ENCODE measurements at places on chromosomes 3 and 15.

DNA sequence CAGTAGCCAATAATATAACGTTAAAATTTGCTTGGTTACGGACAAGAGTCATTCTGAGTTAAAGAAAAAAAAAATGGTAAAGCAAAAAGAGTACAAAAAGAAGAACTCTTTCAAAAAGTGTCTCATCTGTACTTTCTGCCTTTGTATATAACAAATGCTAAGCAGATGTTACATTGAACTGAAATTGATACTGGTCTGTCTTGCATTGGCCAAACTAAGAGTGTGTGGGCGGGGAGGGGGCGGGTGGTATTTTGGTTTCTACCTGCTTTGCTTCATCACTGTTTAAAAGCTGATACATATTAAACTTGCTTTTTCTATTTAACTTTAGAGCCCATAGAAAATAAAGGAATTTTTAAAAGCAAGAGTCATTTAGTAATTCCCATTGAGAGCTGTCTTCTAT, 215.0 kb upstream of the THBS1 start:
- no peak for DNase-seq
- no peaks in the 10 kb centered on the region for H3K36me3 ChIP-seq
- no peak overlapping the region for H3K27ac ChIP-seq
- no peaks in the 10 kb centered on the region for H3K4me1 ChIP-seq
- no peak overlapping the region for H3K4me3 ChIP-seq

DNA sequence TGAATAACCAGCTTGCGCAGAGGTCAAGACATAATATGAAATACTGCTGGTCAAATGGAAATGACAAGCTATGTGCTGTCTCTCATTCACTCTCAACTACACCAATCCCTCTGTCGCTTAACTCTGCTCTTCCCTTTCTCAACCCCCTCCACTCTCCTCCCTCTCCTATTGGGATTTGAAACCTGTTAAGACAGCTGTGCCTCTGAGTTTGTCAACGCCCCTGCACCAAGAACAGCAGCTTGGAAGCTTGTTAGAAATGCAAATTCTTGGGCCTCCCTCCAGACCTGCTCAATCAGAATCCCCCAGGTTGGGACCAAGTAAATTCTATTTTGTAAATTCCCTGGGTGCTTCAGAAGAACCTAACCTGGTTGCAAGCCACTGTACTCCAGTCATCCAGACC, 149.7 kb upstream of the ATP2B2 start:
- H3K27ac ChIP-seq, result no peak overlapping the region
- H3K36me3 ChIP-seq, result no peaks in the 10 kb centered on the region
- H3K27me3 ChIP-seq, result no peaks in the 10 kb centered on the region

DNA sequence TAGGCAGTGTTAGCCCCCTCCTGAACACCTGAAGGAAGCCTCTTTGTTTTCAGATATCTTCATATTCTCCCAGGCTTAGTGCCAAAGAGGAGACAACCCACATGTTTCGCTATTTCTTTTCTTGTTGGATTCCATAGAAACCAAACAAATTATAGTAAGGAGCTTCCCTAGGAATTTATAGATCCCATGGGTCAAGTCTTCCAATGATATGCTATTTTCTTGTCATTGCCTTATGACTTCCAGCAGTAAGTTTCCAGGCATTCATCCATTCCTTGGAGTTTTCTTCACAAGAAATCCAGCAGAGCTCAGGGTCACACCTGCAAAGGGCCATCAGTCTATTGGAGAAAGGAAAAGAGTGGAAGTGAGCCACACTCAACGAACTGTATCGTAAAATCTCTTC, 9.9 kb upstream of the KCNMB2 start:
- H3K27me3 ChIP-seq, result no peaks in the 10 kb centered on the region
- no peaks in the 10 kb centered on the region for H3K4me1 ChIP-seq
- no peak for DNase-seq
- no peak overlapping the region for H3K4me3 ChIP-seq
- no peak overlapping the region for H3K27ac ChIP-seq

DNA sequence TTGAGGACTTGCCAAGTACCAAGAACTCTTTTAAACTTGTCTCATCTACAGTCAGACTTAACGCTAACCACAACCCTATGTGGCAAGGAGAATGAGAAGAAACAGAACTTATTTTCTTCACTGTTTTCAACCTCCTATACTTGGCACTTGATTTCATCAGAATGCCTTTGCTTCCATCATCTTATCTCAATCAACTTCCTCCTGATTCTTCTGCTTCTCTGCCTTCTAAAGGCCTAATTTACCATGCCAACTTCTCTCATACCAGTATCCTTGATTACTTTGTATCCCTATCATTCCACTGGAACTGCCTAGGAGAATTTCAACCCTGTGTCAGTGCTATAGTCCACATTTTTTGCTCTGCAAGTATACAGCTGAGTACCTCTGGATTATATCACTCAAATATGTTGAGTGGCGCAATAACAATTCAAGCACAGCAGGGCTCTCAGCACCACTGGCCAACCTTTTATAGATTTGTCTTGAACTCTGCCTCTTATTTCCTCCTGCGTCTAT, 413.6 kb downstream of the ROBO1 start:
- no peaks in the 10 kb centered on the region for H3K4me1 ChIP-seq
- no peak for DNase-seq
- no peak overlapping the region for H3K4me3 ChIP-seq
- H3K27ac ChIP-seq, result no peak overlapping the region
- H3K27me3 ChIP-seq, result no peaks in the 10 kb centered on the region

GRCh38 chr3:161567577-161568361, 71.2 kb downstream of the OTOL1 start:
- no peak overlapping the region for H3K27ac ChIP-seq
- DNase-seq, result no peak
- no peaks in the 10 kb centered on the region for H3K4me1 ChIP-seq
- H3K36me3 ChIP-seq, result no peaks in the 10 kb centered on the region
- no peaks in the 10 kb centered on the region for H3K27me3 ChIP-seq

DNA sequence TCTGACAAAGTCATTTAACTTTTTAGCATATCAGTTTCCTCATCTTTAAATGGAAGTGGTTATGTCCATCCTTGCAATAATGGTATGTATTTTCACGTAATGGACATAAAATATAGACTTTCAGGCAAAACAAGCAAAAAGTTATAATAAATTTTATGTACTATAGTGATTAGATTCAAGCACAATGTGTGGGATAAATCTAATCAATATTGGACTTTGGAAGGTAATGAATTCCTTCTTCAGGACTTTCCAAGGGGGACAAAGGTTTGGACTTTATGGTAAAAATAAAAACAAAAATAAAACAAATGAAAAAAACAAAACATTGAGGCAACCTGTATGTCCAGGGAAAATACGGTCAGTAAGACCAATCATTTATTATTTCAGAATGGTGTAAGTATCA, 357.7 kb downstream of the ROBO1 start:
- H3K4me1 ChIP-seq, result no peaks in the 10 kb centered on the region
- H3K27ac ChIP-seq, result no peak overlapping the region
- no peak for DNase-seq
- H3K36me3 ChIP-seq, result no peaks in the 10 kb centered on the region

DNA sequence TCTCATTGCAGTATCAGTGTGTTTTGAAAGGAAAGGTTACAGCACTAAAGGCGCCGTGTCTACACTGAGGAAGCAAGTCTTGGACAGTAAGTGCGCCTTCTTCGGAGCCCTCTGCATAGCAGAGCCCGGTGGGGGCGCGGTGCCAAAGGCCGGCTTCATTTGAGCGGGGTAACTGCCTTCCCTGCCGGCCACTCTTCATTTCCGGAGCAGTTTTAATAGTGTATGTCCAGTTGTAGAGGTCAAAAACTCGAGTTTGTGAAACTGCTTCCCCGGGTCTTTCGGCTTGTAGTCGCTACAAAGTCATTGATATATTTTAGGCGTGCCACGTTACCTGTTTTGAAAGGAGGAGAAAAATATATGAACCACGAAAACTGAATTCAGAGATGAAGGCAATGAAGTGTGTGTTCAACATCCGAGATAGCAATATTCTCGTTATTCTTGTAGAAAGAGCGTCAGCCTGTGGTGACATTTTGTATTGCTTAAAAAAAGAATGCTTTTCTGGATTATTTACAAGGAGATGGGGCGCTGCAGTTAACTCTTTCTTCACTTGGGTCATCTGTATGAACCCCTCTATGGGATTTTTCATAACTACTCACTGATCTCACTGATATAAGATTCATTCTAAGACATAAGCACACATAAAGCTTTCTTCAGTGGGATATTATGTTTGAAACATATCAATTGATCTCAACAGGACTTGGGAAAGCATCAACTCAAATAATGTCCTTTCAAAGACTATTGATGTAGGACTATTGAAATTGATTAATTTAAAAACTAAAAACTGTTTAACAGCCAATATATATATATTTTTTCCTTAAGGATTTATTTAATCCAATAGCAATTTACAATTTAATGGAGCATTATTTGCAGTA, 3.0 kb downstream of the ALCAM start:
- no peaks in the 10 kb centered on the region for H3K36me3 ChIP-seq
- no peaks in the 10 kb centered on the region for H3K27me3 ChIP-seq
- no peak overlapping the region for H3K27ac ChIP-seq
- H3K4me3 ChIP-seq, result peak overlapping the region; percentile 76
- DNase-seq, result peak; percentile 56

GRCh38 chr15:86001200-86001599, 78.5 kb upstream of the AGBL1 start:
- no peaks in the 10 kb centered on the region for H3K4me1 ChIP-seq
- no peak for DNase-seq
- no peak overlapping the region for H3K27ac ChIP-seq
- H3K27me3 ChIP-seq, result no peaks in the 10 kb centered on the region
- H3K36me3 ChIP-seq, result no peaks in the 10 kb centered on the region

GRCh38 chr15:91855684-91856489, 2.4 kb downstream of the SLCO3A1 start:
- H3K4me3 ChIP-seq, result no peak overlapping the region
- H3K27ac ChIP-seq, result no peak overlapping the region
- DNase-seq, result peak; percentile 61
- no peaks in the 10 kb centered on the region for H3K27me3 ChIP-seq

- no peak overlapping the region for H3K27ac ChIP-seq
- H3K4me1 ChIP-seq, result peaks cover 12% of the 10 kb centered on the region
- no peaks in the 10 kb centered on the region for H3K27me3 ChIP-seq
- H3K36me3 ChIP-seq, result no peaks in the 10 kb centered on the region
- no peak overlapping the region for H3K4me3 ChIP-seq
- no peak for DNase-seq
Observed at GRCh38 chr3:47890828-47891612, 88.1 kb downstream of the DHX30 start.

DNA sequence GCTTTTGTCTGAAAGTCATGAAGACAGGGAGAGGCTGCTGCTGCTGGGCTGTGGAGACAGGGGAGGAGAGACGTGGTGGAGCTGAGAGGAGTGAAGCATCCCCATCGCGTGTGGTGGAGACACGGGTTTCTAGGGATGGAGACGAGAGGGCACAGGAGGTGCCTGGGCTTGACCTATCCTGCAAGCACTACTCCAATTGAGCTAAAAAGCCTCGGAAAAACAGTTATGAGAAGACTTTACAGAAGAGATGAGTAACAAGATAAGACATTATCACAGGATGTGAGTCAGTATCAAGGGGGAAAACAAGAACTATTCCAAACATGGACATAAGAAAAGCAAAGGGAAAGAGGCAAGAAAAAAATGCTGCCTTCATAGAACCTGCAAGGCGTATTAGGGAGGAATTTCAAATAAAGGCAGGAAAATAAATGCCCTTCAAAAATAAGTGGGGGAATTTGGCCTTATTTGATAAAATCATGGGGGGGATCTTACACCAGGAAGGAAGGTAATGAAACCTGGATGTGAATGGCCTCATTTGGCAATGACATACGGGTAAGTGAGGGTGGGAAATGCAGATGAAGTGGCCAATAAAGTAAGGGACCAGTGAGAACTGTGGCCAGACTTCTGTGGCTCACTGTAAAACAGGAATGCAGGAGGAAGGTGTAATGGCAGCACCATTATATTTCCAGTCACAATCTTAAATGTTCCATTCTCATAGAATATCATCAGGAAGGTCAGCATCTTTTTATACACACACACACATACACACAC, 97.9 kb downstream of the PLD1 start:
- DNase-seq, result no peak
- no peaks in the 10 kb centered on the region for H3K27me3 ChIP-seq
- no peak overlapping the region for H3K4me3 ChIP-seq
- H3K36me3 ChIP-seq, result no peaks in the 10 kb centered on the region
- H3K27ac ChIP-seq, result no peak overlapping the region

DNA sequence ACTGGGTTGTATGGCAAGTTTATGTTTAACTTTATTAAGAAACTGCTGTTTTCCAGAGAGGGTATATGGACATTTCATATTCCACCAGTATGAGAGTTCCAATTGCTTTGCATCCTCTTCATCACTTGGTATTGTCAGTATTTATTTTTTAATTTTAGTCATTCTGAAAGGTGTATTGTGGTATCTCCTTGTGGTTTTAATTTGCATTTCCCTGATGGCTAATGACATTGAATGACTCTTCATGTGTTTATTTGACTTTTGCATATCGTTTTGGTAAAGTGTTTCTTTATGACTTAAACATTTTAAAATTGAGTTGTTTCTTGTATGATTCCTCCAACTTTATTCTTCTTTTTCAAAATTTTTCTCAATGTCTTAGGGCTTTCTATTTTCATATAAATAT, 44.4 kb downstream of the IL1RAP start:
- no peaks in the 10 kb centered on the region for H3K27me3 ChIP-seq
- no peak overlapping the region for H3K4me3 ChIP-seq
- H3K36me3 ChIP-seq, result no peaks in the 10 kb centered on the region
- DNase-seq, result no peak

GRCh38 chr15:36694574-36694973, 115.1 kb downstream of the CDIN1 start:
- DNase-seq, result no peak
- H3K4me1 ChIP-seq, result no peaks in the 10 kb centered on the region
- no peaks in the 10 kb centered on the region for H3K27me3 ChIP-seq
- H3K27ac ChIP-seq, result no peak overlapping the region

DNA sequence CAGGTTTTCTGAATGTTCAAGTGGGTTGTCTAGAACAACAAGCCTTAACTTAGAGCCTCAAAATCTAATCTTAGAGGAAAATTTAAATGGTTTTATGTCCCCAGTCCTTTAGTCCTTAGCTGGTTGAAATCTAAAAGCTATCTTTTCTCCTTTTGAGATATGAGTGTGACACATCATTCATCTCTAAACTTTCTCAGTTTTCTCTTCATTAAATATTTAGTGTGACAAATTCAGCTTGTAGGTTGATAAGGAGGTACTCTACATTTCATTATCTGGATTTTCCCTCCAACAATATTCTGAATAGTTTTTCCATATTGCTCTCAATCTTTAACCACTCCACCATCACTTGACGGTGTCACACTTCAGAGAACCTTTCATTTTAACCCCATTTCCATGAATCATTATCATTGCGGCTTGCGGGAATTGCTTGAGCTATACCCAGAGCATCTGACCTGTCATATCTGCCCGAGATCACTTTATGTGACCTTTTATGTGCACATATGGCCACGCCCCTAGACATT, 16.1 kb upstream of the ATP8B4 start:
- no peaks in the 10 kb centered on the region for H3K4me1 ChIP-seq
- H3K27me3 ChIP-seq, result no peaks in the 10 kb centered on the region
- no peaks in the 10 kb centered on the region for H3K36me3 ChIP-seq
- no peak for DNase-seq
